ENCODE measurements at places on chromosomes 12 and 14.
A peak's percentile ranks its signal among the peaks of the same experiment; 100 is the strongest.

DNA sequence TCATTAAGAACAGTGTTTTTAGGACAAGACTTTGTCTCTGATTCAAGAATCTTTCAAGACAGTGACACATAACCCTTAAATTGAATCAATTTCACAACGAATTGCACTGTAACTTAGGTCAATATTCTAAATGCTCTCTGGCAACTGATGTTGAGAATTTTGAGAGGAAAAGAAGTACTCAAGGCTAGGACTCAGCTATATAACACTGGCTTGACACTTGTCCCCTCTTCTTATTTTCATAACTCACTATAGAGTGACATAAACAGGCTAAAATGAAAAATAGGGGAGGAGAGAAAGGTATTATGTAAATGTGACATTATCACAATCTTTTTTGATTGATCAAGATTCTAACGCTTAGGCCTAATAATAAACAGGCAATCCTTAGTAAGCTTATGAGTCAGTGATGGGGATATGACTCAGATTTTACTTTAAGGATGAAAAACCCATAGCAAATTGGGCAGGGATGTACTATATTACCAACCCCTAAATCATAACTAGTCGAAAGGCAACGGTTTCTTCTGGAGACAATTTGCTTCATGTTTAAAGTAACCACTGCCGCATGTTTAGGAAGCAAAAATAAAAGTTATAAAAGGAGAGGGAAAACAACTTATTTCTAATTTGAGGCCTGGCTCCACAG, 10.9 kb downstream of the BTG1 start:
- DNase-seq, result no peak

DNA sequence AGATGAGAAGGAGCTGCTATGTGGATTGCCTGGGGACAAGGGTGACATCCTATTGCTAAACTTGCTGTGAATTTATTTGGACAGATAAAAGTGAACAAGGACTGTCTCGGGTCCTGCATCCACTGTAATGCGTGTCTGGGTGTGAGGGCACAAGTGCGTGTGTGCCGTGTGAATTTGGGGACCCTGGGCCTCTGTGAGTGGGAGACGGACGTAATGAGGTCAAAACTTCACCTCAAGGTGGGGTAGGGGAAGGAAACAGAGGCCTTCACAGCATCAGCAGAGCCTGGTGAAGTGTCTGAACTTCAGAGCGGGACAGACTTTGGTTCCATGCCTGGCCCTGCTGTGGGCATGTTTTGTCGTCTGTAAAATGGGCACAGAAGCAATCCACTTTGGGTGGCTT, 14.8 kb downstream of the ASB2 start:
- DNase-seq, result no peak

DNA sequence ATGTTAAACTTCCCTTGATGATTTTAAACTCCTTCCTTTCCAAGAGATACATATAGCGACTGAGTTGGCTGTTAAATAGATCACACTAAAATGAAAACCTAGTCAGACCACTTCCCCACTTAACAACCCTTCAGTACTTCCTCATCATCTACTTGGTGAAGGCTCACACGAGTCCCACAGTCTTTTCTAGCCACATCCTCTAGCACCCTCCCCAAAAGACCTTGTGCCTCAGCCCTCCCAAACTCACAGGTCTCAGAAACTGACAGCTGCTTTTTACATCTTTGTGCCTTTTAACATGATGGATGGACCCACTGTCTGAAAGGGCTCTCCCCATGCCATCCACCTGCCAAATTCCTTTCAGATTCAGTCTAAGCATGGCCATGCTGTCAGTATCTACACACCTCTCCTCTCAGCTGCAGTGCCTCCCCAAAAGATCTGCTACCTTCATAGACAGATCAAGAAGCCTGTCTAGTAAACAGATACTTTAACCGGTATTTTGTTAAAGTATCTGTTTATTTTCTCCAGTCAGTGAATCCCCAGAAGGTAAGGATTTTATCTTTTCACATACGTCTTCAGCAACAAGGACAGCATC, 65.1 kb upstream of the GPHB5 start:
- DNase-seq, result no peak

GRCh38 chr12:83622205-83622604, 935.5 kb downstream of the TMTC2 start:
- DNase-seq, result no peak

GRCh38 chr12:47767216-47767724, 5.8 kb upstream of the SLC48A1 start:
- DNase-seq, result peak; percentile 62

GRCh38 chr12:106415134-106415533, 57.6 kb downstream of the POLR3B start:
- DNase-seq, result no peak

DNA sequence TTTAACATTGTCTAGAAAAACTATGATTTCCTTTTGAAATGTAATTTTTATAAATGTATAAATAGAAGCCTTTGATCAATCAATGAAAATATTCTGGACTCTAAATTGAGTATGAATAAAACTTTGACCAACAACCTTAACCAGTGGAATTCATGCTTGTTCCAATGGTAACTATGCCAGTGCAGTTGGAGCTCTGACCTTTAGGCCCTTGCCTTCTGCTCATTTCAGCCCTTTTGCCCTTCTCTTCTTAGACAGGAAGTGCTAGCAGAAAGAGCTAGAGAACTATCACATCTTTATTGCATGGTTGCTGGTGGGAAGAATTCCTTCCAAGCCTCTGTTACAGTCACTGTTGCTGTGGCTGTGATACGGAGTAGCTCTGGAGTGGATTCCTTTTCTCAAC, 39.7 kb downstream of the TTC8 start:
- no peak for DNase-seq

DNA sequence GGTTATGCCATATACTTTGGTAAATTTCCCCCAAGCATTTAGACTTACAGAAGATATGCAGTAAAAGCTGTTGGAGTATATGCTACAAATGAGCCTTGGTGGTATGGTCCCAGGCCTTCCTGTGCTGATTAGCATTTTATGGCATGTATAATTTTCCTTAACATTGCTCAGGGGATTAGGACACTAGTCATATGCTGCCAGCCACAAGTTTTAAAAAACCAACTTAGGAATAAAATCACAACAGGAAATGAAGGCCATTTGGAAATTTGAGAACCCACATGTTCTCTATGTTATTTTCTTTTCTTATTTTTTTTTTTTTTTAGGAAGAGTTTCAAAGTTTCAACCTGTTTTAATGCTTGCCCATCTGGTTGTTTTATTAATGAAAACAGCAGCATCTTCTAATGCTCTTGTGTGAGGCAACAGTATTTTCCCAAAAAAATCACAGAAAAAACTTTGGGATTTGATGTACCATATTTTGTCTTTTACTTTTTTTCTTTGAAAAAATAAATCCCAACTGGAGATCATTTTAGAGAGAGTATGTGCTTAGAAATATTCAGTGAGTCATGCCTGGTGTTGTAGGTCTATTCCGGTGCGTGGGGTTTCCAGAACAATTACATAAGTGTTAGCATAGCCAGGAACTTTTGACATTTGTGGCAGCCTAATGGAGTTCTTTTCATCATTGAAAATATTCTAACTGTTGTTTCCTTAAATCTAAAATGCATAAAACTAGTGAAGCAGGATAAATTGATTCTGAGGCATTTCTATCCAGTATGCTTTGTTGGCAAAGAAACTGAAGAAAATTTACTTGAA, 21.7 kb upstream of the DUSP6 start:
- DNase-seq, result no peak
